ENCODE measurements at places on chromosomes 3 and 15.

GRCh38 chr15:92069308-92070250, 216.1 kb downstream of the SLCO3A1 start:
- DNase-seq: peak; percentile 22

DNA sequence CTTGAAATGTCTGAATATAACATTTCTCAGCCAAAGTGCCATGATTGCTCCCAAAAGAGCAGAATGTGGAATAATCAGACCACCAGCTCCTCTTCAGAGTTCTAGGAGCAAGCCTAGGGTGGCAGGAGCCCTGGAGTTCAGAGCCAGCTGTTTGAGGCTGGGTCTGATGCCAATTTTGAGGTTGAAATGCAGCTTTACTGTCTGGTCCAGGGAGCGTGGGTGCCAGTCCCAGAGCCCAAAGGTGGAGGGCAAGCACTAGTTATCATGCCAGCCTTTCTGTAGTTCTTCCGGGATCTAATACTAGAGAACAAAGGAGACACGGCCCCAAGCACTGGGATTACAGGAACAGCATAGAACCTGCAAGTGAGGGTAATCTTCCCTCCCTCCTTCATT, 69.3 kb downstream of the TNFAIP8L3 start:
- DNase-seq: no peak

- no peak for DNase-seq
These were observed 35.3 kb downstream of the CAPN7 start for GRCh38 chr3:15241341-15241740.

DNA sequence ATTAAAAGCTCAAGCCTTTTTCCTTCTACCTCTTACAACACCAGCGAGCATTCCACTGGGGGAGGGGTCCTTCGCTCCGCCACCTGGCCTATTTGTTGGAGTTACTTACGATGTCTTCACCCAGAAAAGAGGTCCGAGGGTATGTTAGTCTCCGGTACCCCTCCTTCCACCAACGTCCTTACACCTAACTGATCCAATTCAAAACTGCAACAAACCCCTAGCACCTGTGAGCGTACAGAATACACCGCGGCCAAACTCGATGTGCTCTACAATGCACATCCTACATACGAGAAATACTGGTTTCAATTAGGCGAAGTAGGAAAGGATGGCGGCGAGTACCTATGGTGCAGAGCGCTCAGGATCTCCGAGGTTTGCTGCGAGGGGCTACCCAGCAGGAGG, 944 bp downstream of the SLITRK3 start:
- no peak for DNase-seq

- no peak for DNase-seq
These were observed 90.6 kb upstream of the MYZAP start for GRCh38 chr15:57500979-57501576.

DNA sequence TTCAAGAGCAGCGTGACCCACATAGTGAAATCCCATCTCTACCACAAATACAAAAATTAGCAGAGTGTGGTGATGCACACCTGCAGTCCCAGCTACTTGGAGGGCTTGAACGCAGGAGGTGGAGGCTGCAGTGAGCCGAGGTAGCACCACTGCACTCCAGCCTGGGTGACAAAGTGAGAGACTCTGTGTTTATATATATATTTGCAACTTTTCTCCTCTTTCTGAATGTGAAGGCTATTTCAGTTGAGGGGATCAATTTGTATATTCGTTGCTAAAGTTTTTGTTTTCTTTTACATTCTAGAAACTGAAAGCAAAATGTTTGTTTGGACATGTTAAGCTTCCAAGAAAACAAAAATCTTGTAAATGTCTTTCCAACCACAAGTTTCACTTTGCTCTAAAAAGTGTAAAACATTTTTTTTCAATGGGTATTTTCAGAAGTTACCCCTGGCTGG, 29.8 kb upstream of the FAM98B start:
- DNase-seq: no peak

DNA sequence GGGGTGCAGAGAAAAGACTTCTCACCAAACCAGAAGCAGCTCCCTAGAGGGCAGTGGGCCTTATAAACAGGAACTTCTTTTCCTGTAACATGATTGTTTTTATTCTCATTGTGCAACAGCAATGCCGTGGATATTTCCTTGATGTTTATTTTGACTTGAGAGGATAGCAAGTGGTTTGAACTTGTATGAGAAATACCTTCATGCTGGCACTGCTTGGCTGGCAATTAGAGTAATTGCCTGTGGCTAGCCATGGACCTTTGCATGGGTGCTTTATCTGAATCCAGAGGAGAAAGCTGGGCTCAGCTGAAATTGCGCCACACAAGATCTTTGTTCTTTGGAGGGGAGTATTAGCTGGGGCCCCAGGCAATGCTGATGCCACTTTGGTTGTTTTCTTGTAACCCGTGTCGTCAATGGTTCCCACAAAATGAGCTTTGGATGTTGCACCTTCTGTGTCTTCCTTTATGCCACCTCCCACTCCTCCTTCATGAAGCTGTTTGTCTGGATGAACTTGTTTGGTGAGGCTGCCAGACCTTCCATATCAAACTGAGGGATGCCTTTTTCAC, 37.9 kb downstream of the CMTM8 start:
- no peak for DNase-seq

DNA sequence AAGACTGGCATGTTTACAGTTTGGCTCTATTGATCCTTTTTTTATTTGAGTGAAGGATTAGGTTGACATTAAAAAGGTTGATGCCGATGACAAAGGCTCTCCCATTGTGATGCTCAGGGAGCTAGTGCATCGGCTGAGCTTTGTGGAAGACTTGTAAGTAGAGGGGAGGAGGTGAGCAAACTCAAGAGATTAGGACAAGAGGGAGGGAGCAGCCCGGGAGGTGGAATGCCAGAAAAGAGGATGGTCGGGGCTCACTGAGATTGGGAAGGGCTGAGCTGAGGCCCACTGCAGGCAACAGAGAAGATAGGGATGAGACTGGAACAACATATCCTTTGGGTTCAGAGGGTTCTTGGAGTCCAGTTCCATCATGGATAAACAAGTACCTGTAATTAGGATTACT, 26.5 kb upstream of the PSMD6 start:
- no peak for DNase-seq

GRCh38 chr3:178404961-178405360, 131.3 kb upstream of the KCNMB2 start:
- no peak for DNase-seq

DNA sequence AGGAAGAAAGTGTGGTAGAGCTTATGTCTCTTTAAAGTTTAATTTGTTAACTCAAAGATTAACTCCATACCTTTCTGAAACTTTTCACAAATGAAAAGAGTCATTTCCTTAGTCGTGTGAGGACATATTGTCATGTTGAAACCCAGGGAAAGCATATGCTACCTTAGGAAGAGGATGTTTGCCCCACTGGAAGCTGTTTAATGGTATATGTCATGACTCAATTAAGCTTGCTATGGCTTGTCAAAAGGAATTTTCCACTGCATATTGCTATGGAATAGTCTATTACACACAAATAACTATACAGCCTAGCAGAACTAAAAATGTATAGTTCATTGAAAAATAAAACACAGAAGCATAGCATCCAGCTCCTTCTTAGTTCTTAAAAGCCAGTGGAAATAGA, 69.9 kb downstream of the NSUN3 start:
- DNase-seq: no peak

GRCh38 chr15:95018888-95019545, 787.7 kb downstream of the MCTP2 start:
- DNase-seq: no peak

- DNase-seq: no peak
These were observed 19.6 kb downstream of the SEMA7A start for GRCh38 chr15:74414081-74414580.

DNA sequence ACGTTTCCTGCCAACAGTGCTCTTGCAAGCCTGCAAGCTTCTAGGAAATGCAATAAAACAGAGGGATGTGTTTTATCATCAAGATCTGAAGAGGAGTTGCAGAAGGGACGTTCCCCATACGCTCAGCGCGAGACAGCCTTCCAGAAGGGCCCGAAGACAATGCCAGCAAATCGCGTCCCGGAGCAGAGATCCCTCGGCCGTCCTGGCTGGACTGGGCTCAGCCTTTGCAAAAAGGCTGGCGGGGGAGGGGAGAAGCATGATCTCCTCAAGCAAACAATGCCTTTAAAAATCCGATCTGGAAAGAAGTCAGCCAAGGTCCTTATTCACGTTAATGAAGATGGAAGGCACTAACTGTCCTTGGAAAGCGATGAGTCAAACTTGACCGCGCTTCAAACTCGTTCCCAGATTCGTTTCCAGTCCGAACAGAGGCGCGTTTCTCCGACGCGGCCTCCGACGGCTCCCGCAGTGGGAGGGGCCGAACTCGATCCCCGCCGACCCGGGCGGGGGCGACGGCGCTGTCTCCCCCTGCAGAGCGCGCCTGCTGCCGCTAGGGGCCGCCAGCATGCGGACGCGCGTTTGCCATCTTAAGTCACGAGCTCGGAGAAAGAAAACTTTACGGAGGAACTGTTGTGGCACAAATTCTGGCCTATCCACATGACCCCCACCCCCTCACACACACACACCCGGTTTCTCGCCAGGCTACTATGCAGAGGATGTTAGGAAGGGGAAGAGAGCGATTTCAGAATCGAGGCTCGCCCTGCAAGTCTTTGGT, 5.5 kb downstream of the BCL6 start:
- DNase-seq: peak; percentile 85

DNA sequence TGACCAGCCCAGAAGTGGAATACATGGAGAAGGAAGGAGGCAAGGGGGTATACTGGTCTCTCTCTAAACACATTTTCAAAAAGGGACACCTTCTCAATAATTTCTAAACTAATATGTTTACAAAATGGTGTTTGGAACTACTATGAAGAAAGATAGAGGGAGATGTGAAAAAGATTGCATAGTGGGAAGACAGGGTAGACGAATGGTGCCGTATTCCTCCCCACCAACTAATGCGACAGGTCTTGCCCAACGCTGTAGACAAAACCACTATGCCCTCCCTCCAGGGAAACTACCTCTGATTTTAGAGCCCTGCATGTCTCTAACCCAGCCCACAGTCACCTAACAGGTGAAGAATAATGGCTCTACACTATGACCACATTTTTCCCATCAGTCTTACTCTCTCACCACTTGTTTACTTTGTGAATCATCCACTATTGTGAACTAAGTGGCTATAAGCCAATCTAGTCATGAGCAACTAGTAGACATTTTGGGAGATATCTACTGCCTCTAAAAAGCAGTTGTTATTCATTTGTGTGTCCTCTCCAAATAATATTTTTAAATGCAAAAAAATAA, 108.2 kb upstream of the UBE2E2 start:
- DNase-seq: no peak

DNA sequence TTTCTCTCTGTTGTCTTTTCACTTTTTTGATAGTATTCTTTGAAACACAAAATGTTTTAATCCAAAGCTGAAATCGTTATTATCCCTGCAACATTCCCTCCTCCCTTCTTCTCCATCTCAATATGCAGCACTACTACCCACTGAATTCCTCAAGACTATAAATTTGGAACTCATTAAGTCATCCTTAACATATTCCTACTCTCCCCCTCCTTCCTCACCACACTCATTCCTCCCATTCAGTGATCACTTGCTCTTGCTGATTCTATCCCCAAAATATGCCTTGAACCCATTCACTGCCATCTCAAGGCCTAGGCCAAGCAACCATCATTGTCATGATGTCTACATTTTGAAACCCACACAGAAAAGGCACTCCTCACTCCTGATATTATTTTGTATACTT, 2.4 kb upstream of the PIK3R4 start:
- no peak for DNase-seq

- peak; percentile 69 for DNase-seq
These were observed 15.6 kb downstream of the TMEM158 start for GRCh38 chr3:45210308-45211041.

DNA sequence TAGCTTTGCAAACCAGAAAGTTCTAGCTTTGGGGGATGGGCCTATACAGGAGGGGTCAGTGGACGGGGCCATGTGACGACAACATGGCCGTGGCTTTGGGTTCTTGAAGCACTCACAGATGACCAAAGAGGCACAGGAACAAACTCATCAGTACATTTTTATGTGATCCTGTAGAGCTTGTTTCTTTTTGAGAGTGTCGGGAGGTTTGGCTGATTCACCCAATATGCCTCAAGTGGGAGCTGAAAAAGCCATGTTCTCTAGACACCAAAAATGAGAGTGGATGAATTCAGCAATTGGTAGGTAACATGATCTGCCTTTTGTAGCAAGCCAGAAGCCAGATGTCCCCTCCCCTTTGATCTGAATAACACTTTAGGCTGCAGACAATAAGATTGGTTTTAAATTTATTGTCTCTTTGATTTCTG, 30.1 kb downstream of the GREM1 start:
- no peak for DNase-seq

GRCh38 chr15:57111002-57111401, 192.6 kb downstream of the TCF12 start:
- no peak for DNase-seq

DNA sequence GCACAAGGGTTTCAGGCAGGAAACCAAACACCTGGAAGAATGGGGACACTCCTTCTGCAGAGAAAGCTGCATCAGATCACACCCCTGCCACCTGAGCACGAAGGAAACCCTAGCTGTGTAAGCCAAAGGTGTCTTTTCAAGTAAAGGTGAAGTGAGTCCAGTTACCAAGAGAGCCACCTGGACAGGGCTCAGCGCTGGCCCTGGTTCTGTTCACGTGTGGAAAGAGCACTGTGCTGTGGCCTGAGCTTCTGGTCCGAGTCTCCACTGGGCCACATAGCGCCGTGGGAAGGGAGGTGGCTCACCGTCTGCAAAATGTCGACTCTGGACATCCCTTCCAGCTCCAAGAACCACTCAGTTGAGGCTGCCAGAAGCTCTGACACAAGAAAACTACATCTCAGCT, 151.1 kb downstream of the ADAMTS17 start:
- no peak for DNase-seq

GRCh38 chr3:195700319-195700718, 20.5 kb upstream of the MUC20 start:
- no peak for DNase-seq

GRCh38 chr3:5348229-5348902, 160.9 kb downstream of the EDEM1 start:
- DNase-seq: no peak

DNA sequence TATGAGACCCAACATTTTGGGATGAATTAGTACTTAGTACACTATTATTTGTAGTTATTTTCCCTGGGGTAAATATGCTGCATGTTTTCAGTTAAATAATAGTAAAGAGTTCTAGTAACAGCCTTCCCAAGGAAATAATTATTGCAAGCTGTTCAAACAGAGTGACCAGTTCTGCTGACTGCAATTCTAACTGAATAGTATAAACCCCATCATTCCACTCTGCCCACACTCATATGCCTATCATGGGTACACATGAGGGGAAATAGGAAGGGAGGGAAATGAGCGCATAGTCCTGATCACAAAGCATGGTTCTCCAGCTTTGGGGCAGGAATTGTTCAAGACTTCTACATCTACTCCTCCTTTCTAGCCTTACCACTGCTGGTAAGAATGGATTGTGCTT, 18.7 kb downstream of the UQCC5 start:
- no peak for DNase-seq

GRCh38 chr3:113193288-113193687, 18.1 kb upstream of the BOC start:
- DNase-seq: no peak

GRCh38 chr15:64568765-64569164, 108.4 kb downstream of the ZNF609 start:
- no peak for DNase-seq
